NCI-H1092 (cell line): ENCODE measurements at places on chromosomes 2 and 18.

- no peak for DNase-seq
Observed at GRCh38 chr2:143675021-143675420, 545.8 kb downstream of the ARHGAP15 start.

DNA sequence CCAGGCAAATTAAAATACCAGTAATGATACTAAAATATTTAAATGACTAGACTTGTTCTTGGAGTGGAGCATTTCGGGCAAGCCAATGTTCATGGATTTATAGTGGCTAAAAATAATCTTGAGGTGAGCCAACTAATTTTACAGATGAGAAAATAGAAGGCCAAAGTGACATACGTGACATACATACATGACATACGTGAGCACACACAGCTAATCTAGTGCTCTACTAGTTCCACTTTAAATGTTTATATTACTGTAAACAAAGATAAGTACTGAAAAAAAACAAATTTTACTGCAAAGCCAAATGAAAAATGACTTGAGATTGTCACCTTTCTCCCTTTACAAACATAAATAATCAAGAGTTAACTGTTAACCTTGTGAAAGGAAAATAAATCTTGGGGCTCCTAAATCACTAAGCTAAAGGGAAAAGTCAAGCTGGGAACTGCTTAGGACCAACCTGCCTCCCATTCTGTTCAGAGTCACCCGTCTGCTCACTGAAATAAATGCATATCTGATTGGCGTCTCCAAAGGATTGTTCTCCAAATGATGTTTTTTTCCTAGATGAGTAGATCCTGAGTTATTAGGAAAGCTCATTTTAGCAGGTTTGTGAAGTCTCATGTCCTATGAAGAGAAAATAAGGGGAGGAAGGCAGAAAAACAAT lies 96.7 kb downstream of the PMS1 start:
- DNase-seq: no peak

DNA sequence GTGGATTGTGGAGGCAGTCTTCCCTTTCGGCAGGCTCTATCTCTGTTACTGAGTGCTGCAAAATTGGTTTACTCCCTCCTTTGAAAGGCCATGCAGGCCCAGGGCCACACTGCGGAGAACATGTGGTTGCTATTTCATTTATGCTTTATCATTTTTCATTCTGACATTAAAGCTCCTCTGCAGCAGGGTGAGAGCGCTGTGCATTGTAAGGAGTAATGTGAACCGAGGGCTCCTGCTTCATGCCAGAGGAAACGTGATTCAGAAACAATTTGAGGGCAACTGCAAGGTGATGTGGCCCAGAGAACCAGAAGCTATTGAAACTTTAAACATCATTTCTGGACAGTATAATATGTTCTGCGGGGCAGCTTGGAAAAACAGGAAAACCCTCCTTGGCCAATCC lies 341.6 kb upstream of the NT5C1B start:
- DNase-seq: no peak

DNA sequence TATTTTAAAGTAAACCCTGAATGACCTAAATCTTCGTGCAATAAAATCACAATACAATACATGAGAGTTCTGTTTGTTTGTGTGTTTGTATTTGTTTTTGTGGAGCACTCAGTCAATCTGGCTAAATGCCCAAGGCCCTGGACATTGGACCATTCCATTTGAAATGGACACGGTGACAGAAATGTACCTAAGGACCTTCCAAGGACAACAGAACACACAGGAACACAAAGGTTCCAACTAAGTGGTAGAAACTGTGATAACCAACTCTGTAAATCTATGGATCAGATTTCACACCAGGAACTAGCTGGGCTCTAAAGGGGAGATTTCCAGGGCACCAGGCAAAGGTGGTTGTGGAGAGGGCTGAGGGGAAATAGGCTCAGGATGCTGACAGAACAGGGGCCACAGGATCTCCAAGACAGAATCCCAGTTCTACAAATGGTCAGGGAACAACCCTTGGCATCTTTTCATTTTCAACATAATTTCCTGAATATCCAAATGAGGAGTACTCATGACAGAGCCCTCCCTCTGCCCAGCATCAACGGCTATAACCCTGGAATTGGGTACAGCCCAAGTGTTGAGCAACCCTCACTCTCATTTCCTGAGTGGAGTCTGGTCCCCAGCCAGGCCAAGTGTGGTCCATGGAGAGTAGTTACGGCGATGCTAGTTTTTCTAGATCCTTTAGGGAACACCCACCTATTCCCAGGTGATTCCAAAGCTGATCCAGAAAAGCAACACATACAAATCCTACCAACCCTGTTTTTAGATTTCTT lies 78.4 kb downstream of the NCKAP5 start:
- no peak for DNase-seq

DNA sequence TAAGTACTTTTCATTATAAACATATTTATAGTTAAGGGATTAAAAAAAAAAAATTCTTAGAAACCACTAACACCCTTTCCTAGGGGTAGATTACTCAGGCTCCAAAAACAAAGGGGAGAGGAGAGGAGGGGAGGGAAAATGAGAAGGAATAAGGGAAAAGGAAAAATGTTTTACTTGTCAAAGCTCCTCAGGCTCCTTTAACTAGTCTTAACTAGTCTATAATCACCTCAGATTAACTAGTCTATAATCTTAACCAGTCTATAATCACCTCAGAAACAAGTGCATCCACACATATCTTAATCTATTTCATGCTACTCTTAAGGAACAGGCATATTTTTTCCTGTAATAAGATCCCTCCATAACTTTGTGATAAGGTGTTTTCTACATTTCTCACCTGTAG lies 76.4 kb downstream of the KANSL1L start:
- DNase-seq: no peak

DNA sequence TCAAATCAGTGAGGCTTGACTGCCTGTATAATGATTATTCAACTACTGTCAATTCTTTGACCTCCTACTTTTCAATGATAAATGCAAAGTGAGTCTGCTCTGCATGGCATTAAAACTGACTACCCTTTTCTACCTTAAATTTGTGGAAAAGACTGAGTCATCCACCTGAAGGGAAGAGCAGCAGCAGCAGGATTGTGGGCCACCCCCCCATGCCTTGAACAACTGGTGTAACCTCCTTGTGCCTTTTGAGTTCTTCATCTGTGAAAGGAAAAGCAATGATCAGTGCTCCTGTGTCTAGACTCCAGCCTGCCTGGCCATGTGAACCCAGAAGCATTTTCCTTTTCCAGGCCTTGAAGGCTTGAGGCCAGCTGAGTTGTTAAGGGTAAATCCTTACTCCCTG lies 102.9 kb downstream of the OSR1 start:
- DNase-seq: no peak

DNA sequence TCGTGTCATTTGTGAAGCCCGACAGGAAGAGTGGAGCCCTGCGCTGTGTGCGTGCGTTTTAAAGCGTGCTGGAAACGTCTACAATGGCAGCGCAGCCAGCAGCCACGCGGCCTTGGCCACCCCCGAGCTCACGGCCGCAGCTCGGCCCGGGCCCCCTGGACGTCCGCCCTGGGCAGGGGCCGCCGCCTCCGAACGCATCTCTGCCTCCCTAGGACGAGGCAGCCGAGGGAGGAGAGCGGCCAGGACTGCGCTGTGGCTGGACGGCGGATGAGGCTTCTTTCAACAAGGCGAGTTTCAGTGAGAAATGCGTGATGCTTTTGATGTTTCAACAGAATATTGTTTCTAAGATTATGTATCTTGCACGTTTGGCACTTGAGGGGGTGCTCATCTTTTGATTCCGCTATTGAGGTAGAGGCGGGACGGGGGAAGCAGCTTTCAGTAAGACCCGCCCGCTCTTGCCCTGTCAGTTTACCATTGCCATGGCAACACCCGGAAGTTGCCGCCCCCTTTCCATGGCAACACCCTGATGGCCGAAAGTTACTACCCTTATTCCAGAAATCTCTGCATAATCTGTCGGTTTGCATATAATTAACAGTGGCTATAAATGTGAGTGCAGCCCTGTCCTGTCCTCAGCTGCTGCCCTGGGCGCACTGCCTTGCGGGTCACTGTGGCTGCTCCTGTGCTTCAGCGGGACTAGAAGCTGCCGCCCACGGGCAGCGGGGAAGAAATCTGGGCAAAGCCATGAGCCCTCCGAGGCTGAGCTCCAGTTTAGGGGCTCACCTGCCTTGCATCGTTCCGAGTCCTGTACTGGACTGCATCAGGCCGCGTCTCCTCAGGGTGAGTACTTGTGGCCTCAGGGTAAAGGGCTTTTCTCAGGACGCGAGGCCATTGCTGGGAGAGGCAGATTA lies 38.6 kb downstream of the ADNP2 start:
- peak; percentile 67 for DNase-seq

DNA sequence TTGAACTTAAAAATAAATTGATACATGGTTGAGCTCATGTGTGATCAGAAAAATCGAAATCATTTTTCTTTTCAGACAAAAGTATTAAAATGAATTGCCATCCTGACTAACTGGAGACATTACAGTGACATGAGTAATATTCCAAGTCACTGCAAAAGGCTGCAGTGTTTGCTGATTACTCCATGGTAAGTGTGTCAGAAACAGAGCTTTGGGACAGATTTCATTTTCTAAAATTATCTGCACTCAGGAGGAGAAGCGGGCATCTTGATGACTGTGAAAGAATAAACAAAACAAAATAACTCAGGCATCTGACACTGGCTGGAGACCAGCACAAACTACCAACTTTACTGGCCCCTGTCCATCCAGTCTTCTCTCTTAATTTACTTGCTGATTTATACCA lies 312.3 kb upstream of the PIK3C3 start:
- DNase-seq: no peak

DNA sequence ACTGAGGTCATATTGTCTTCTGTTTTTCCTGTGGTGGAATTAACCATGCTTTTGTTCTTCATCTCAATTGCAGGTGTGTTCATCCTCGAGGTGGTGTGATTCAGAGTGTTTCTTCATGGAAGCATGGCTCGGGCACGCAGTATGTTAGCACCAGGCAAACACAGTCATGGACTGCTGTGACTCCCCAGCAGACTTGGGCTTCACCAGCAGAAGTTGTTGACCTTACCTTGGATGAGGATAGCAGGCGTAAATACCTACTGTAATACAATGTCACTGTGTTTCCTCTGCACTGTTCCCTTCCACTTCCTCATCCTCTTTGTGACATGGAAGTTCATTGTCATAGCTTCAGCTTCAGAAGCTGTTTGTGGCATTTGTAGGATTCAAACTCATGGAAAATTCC lies 158.7 kb downstream of the HAUS1 start:
- no peak for DNase-seq

- no peak for DNase-seq
Observed at GRCh38 chr18:24837066-24837465, 376.6 kb downstream of the HRH4 start.

DNA sequence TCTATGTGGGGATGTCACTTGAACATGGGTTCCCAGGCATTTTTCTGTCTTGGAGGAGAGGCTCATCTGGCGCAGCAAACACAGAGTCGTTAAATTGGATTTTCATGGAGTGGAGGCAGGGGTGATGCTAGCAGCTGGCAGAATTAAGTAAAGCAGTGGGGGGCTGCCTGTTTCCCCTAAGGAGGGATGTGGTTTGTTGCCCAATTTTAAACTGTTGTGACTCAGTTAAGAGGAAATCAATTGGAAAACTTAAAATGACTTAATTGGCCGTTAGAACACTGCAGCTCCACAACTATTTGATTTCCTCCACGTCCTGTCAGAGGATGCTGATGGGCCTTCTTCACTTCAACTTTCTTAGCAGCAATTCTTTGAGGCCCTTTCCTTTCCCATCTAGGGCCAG lies 354.1 kb upstream of the ATP5MC3 start:
- DNase-seq: no peak

DNA sequence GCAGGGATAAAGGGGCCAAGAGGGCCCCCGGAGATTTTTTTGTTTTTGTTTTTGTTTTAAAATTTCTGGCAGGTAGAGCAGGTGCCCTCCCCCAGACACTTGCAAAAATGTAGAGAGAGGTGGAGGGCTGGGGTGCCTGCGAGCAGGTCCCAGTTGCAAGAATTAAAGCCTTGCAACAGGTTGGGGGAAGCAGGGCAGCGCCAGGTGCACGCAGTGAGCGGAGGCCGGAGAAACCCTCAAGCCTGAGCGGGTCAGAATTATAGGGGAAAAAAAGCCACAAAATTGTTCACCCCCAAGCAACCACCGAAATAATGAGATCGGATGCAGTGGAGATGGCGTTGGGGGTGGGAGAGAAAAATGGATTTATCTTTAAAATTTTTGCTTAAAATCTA lies 527 bp downstream of the IGFBP5 start:
- no peak for DNase-seq

DNA sequence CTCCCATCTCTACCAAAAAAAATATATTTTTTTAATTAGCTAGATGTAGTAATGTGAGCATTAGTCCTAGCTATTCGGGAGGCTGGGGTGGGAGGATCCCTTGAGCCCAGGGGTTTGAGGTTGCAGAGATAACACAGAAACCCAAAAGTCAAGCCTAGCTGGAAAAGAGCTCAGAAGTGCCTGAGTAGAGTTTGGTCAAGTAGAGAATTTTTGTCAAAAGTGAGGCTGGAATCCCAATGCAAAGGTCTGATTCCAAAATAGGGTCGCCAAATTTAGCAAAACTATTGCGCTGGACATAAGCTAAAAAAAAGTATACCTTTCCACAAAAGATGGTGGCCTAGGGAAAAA lies 15.5 kb upstream of the MSH6 start:
- no peak for DNase-seq

- no peak for DNase-seq
Observed at GRCh38 chr2:55361465-55362189, 58.0 kb downstream of the CCDC88A start.
